ENCODE measurements at places on chromosomes 2 and 18.
A peak's percentile ranks its signal among the peaks of the same experiment; 100 is the strongest.

- DNase-seq, result no peak
These were observed 14.4 kb downstream of the SALL3 start for GRCh38 chr18:78994000-78994399.

GRCh38 chr2:240340361-240340761 lies 95.1 kb upstream of the GPC1 start:
- no peak for DNase-seq

- no peak for DNase-seq
These were observed 60.3 kb upstream of the NFE2L2 start for GRCh38 chr2:177324797-177325196.

GRCh38 chr2:238231251-238231793 lies 8.5 kb downstream of the HES6 start:
- DNase-seq, result peak; percentile 76

DNA sequence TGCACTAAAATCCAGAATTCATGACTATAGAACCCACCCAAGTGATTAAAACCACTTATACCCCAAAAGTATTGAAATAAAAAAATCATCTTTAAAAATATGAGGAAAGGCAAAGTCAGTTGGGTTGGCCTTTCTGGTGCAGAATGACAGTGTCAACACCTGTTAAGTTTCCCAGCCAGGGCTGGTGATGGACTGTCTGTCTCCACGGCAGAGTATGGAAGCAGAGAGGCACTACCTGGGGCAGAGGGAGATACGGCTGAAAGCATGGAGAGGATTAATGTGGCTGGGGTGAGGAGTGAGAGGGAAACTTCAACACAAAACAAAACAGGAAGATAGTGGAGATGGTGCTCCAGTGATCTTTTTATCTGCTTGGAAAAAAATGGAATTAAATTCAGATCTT lies 215.8 kb downstream of the FAM210A start:
- DNase-seq, result no peak

GRCh38 chr18:57527556-57528229 lies 58.8 kb downstream of the FECH start:
- no peak for DNase-seq

GRCh38 chr2:102891296-102891695 lies 129.5 kb downstream of the TMEM182 start:
- DNase-seq, result no peak

GRCh38 chr2:96962567-96963203 lies 23.7 kb downstream of the FAM178B start:
- DNase-seq, result no peak

DNA sequence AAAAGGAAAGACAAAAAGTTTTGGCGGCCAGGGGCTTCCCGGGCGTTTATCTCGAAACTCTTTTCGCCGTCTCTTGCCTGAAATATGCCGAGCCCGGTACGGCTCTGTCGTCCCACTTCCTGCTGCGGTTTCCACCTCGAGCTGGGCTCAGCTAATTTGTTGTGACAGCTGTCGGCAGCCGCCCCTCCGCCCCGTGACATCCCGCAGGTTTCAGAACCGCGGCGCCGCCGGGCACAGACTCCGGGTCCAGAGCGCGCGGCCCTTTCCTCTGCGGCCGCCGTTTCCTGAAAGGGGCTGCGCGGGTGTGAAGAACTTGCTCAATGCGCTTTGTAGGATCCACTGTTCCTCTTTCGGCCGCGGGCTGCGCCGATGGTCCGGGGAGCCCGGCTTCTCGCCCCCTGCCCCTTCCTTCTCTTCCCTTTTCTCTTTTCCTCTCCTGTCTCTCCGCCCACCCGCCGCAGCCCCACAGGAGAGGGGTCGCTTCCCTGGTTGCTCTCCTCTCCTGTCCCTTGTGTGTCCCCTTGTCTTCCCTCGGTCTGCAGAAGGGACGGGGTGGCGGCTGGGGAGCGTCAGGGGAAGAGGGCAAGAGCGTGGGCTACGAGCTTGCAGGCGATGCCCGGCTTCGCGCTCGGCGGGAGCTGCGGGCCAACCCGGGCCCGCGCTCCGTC lies 648 bp downstream of the ARID5A start:
- DNase-seq, result peak; percentile 75

DNA sequence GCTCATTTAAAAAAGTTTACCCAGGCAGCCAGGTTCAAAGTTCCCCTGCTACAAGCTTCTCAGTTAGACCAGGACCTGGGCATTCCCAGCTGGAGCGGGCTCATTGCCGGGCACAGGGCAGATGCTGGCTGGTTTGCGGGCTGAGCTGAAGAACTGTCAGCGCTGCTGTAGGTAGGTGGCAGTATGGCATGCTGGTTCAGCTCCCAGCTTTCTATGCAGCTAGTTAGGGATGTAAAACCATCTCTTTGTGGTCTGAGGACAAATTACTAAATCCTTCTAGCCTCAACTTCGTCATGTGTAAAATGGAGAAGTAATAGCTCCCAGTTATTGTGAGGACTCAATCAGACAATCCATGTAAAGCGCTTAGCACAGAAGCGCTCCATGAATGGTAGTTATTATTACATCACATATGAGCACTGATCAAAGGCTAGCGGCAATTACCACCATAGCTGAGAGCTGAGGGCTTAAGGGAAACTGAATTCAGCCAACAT lies 2.4 kb upstream of the LDLRAD4 start:
- DNase-seq, result no peak

- DNase-seq, result no peak
These were observed 600.0 kb downstream of the SLC4A3 start for GRCh38 chr2:220227266-220227920.

DNA sequence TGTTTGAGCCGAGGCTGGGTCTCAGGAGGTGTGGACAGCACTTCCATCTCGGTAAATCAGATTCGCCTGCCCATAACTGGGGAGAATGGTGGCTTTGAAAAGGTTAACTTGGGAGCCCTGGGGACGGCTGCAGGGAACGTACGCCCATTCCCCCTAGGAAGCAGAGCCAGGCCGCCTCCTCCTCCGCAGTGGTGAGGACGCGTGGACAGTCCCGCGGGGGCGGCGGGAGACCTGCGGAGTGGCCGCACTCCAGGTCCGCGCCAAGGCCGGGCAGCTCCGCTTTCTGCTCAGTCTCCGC lies 845 bp upstream of the MYCN start:
- no peak for DNase-seq

GRCh38 chr2:235734688-235735231 lies 240.9 kb downstream of the AGAP1 start:
- DNase-seq, result no peak

- no peak for DNase-seq
These were observed 10.0 kb upstream of the KIDINS220 start for GRCh38 chr2:8847400-8847799.

DNA sequence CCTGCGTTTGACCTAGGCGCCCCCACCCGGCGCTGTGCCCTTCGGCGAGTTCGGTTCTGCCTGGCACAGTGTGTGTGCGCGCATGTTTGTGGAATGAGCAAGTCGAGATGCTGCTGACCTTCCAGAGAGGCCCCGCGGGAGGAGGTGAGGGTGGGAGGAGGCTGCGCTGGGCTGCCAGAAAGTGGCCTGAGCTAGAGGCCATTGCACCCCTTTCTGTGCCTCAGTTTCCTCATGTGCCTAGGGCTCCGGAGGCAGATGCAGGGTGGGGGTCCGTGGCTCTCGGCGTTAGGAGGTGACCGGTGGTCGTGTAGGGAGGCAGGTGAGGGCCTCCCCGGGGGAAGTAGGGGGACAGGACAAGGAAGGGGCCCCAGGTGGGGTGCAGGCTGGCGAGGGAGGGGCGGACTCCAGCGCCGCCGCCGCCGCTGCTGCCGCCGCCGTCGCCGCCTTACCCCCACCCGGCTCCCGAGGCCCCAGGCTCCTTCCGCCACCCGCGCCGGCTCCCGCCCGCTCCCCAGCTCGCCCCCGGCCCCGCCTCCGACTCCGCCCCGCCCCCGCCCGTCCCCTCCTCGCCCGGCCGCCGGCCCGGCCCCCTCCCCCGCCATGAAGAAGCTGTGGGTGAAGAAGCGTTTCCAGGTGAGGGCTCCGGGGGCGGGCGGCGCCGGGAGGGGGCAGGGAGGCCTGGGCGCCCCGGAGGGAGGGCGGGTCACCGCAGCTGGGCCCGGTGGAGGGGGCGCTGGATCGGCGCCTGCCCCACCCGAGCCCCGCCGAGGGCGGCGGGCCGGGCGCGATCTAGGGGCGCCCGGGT lies 7.0 kb downstream of the SPEG start:
- DNase-seq, result no peak

GRCh38 chr2:239003624-239004273 lies 155.9 kb downstream of the TWIST2 start:
- DNase-seq, result no peak

GRCh38 chr18:79397830-79398761 lies 2.4 kb downstream of the NFATC1 start:
- no peak for DNase-seq

DNA sequence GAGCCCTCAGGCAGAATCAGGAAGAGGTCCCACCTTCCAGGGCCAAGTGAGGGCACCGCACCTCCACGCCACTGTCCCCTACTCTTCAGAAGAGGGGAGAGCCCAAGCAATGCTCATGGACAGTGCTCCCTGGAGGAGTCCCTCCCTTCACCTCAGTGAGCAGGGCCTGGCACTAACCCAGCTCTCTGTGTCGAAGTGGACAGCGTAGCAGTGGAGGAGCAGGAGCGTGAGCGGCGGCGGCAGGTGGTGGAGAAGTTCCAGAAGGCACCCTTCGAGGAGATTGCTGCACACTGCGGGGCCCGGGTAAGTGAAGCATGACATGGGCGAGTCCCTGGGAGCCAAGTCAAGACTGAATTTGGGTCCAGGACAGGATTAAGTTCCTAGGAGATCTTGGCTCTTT lies 16.7 kb downstream of the POMC start:
- no peak for DNase-seq

DNA sequence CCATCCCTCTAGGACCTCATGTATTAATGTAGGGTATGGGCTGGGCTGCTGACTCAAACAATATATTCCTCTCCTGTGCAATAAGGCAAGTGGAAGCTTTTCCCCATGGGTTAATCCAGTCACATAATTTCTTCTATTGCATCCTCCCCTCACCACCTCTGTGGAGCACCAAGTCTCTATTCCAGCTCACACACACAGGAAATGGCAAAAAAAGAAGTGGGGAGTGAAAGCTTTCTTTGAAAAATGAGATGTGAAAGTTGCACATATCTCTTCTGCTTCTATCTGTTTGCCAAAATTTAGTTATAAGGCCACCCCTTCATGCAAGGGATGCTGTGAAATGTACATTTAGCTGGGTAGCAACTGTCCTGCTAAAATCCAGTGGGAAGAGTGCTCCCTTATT lies 121.3 kb downstream of the CDC42EP3 start:
- DNase-seq, result no peak

GRCh38 chr2:112682101-112682500 lies 36.4 kb downstream of the SLC20A1 start:
- DNase-seq, result no peak

DNA sequence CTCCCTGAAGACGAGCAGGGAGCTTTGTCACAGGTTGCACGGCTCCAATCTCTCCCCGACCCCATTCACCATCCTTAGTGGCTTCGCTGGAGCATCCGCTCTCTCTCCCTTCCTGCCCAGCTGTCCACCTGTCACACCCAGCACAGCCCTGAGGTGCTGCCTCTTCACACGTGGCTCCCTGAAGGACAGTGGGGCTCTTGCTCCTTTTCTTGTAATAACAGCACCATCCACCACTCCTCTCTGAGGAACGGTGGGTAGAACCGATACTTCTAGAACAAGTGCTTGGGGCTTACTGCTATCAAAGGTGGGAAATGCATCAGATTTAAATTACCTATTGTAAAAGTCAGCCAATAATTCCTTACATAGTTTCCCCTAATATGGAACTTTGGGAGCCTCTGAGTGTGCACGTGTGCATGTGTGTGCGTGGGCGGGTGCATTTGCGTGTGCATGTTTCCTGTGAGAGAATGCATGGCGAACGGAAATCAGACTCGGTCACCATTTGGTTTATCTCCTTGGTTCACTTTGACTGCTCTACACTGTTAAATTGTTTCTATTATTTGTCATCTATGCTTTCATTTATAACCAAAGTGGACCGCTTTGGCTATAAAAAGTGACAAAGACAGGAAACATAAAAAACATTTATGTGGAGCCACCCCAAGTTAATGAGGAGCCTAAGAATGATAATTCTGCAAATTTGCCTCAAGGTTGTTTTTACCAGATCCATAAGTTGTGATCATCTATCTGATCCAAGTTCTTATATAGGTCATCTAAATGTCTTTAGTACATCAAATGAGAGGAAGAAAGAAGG lies 39.1 kb downstream of the KLHL29 start:
- no peak for DNase-seq

DNA sequence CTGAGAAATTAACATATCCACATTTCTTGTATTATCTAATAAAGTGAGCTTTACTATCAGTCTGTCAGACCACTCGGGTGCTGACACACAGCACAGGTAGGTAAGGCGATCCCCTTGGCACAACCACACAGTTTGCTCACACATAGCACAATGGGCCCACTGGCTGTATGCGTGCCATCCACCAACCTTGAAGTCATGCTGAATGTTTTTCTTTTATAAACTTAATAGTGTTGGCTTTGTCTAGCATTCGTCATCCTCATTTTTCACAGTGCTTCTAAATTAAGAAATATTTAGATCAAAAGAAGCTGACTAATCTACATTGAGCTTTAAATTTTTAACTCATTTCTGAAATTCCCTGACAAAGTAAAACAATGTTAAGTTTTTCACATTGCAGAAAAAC lies 50.0 kb upstream of the PAPOLG start:
- DNase-seq, result no peak

DNA sequence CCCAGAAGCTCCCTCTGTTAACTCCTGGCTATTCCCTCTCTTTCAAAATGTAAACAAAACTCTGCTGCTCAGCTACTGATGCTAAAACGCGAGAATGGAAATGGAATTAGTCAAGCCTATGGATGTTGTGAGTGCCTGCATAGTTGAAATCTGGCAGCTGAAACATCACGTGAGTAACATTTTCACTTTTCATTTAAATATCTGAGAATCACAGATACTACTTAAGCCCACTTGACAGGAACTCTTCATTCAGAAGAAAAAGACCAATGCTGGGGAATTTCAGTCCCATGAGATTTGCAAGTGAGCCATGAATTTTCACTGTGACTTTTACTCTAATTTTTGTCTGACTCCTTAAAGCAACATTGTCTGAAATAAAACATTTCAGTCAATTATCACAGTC lies 215.3 kb upstream of the SESTD1 start:
- DNase-seq, result no peak

DNA sequence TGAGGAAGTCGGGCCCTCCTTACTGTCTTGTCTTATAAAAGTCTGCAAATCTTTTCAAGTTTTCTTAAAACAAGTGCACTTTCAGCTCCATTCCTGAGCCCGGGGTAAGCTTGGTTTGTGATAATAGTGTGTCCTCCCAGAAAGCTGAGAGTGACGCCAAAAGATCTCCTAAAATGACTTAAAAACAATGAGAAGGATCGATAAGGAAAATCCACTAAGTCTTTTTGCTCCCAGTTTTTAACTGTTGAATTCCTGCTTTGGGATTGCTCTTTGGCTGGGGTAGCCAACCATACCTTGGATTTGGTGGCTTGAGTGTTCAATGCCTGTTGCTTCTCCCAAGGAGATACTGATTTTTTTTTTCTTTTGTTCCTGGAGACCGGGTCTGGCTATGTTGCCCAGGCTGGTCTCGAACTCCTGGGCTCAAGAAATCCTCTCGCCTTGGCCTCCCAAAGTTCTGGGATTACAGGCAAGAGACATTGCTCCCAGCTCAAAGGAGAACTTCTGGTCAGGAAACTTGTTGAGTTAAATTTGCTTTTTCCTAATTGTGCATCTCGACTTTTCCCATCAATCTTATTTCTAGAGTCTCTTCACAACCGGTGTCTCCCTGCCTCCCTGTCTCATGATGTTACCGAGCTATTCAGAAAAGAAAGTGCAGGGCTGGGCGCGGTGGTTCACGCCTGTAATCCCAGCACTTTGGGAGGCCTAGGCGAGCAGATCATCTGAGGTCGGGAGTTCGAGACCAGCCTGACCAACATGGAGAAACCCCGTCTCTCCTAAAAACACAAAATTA lies 3.0 kb downstream of the TGIF1 start:
- no peak for DNase-seq
